ENCODE measurements at places on chromosomes 16 and 17.

DNA sequence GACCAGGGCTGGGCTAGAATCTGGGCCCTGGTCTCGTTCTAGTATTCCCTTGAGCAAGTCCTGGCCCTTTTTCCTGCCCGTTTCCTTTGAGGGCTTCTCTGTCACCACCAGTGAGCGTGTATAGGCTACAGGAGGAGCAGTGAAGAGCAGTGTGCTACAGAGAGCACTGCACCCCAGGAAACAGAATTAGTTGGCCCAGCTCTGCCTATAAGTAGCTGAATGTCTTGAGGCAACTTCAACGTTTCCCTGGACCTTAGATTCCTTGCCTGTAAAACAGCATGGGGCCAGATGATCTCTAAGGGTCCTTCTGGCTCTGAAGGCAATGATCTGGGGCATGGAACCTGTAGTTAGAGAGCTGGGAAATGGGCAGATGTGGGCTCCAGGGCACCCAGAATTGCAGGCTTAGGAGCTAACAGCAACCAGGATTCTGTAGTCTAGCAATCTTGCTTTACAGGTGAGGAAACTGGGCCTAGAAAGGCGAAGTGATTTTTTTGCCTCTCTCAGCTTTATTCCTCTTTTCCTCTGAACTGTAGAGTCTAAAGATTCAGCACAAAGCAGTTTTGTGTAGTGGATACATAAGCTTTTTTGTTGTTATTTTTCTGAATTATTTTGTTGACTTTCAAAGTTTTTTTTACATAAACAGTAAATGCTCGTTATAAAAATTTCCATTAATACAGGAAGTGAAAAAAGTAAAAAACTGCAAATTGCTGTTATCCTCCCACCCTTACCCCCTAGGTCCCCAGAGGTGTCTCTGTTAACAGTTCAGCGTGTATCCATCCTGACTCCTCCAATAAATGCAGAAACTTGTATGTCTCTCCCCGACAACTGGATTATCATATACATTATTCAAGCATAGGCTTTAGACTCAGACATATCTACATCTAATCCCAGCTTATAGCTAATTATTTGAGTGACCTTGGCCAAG, 1.7 kb upstream of the MYL4 start:
- DNase-seq = no peak

DNA sequence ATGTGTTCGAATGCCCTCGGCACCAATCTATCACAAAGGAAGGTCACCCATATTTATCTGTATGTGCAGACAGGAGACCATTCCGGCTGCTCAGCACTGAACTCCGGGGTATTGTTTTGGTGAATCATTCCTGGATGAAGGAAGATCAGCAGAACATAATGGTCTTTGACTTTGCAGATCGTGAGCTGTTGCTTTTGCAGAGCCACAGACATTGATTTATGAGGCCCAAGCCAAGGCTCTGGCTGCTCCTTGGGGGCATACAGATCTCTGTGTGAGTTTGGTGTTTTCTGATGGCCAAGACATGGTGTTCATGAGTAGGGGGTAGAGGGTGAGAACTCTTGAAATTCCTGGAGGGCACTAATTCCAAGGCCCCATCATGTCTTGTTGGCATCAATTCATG, 458.8 kb upstream of the HSBP1 start:
- no peak for DNase-seq

DNA sequence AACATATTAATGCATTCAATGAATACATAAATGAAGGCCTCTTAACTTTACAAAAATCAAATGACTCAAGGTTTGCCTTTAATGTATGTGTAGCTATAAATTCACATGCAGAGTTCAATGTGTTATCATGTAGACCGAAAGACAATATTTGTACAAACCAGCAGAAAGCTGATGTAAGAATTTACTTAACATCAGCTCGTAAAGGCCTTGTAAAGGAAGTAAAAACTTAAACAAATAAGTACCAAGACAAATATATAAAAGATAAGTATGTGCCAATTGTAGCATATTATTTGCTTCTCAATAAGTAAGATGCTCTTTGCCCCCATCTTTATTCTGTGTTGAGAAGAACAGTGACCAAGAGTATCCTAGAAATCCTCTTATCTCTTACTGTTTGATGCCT, 105.7 kb downstream of the SYCE1L start:
- no peak for DNase-seq

DNA sequence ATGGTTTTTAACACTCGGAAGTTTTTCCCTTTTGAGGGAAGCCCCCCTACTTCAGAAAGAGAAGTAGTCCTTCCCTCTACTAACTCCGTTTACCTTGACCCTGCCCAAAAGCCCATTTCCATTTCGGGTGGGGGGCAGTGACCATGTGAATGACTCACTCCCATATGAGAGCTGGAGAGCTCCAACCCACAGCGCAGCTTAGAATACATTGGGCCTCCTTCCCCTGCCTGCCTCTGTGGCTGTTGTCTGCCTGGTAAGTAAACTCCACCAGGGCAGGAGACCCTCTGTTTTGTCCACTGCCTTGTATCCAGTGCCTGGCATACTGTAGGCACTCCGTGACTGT, 985 bp downstream of the SGSM2 start:
- no peak for DNase-seq

GRCh38 chr17:48406936-48407567, 23.0 kb downstream of the SKAP1 start:
- no peak for DNase-seq

GRCh38 chr16:89025636-89026035, 48.6 kb upstream of the CBFA2T3 start:
- DNase-seq = no peak

GRCh38 chr16:4426021-4426684, 485 bp downstream of the DNAJA3 start:
- no peak for DNase-seq

DNA sequence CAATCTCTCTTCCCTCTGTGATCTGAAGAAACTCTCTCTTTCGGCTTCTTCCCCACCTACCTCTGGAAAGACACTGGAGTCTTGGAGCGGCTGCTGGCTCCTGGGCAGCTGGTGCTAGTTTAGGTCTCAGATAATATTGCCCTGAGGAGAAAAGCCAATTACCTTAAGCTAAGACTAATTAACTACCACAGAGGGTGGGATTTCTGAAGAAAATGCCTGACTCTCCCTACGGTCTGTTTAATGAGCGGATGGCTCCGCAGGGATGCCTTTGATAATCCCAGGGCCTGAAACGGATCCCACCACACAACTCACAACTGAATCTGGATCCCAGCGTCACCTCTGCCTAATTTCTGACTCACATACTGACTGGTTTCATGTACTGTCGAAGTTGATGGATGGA, 127.0 kb upstream of the NLRP1 start:
- no peak for DNase-seq

GRCh38 chr17:65886315-65887245, 305.4 kb downstream of the CEP112 start:
- DNase-seq = no peak

DNA sequence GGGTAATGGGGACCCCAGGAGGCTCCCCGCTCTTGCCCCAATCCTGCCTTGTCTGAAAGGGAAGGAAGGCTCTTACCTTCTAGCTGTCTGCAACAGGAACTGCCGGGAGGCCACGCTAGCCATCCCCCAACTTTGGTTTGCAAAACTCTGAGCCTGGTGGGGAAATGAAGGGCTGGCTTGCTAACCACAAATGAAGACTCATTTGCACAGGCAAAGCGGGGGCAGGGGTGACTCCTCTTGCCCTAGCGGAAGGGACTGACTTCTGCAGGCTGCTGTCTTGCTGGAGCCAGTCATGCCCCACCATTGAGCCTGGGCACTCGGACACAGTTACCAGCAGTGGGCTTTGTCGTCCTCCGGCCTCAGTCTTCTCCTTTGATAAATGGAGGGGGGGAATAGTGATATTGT, 52.6 kb downstream of the PLCG2 start:
- DNase-seq = no peak

- DNase-seq = no peak
These were observed 56.0 kb downstream of the MRM1 start for GRCh38 chr17:36657390-36657762.

DNA sequence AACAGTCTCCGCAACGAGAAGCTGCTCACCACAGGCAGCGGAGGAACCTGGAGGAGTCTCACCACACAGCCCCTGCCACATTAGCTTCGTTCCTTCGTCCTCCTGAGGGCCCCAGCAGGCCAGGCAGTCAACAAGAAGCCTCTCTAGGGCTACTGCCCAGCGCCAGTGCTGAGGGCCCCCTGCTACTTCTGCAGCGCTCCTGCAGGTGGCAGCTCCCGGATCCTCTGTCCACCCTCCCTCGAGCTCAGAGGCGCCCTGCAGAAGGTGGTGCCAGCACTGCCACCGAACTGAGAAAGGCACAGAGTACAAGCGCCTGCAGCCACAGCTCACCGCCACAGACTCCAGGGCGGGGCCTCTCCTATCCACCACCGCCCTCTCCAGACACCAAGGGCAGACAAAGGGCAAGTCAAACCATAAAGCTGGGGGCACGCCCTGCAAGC, 27.3 kb downstream of the KDM8 start:
- no peak for DNase-seq

- DNase-seq = no peak
These were observed 107.2 kb downstream of the ANKFN1 start for GRCh38 chr17:56260376-56261002.

GRCh38 chr17:47812146-47812920, 9.3 kb downstream of the OSBPL7 start:
- no peak for DNase-seq

DNA sequence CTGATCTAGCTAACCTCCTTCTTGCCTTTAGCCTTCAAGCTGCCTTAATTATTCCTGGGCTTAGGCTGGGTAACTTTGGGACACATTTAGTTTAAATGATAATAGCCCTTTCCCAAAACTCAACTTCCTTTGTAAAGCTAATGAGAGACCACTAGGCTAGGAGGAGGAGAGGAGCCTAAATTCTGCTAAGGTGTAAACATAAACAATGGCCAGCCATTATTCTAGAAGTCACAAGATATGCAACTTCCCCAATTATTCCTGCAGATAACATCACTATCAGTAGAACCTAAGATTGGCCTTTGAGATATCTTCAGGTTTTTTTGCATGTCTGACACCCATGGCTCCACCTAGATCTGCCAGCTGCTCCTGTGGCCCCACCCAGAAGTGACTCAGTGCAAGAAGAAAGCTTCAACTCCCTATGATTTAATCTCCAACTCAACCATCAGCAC, 131.2 kb upstream of the FAM20A start:
- no peak for DNase-seq

DNA sequence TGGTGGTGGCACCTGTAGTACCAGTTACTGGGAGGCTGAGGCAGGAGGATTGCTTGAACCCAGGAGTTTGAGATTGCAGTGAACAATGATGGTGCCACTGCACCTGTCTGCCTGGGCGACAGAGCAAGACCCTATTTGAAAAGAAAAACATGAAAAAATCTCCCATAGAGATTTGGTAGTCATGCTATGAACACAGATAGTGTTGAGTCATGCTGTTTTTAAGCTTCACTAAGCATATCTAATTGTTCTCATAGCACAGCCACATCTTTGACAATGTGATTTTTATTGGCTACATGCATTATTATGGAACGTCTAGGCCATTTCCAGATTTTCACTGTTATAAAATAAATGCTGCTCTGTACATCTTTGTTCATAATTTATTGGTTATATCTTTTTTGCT, 6.0 kb downstream of the IL34 start:
- DNase-seq = no peak

DNA sequence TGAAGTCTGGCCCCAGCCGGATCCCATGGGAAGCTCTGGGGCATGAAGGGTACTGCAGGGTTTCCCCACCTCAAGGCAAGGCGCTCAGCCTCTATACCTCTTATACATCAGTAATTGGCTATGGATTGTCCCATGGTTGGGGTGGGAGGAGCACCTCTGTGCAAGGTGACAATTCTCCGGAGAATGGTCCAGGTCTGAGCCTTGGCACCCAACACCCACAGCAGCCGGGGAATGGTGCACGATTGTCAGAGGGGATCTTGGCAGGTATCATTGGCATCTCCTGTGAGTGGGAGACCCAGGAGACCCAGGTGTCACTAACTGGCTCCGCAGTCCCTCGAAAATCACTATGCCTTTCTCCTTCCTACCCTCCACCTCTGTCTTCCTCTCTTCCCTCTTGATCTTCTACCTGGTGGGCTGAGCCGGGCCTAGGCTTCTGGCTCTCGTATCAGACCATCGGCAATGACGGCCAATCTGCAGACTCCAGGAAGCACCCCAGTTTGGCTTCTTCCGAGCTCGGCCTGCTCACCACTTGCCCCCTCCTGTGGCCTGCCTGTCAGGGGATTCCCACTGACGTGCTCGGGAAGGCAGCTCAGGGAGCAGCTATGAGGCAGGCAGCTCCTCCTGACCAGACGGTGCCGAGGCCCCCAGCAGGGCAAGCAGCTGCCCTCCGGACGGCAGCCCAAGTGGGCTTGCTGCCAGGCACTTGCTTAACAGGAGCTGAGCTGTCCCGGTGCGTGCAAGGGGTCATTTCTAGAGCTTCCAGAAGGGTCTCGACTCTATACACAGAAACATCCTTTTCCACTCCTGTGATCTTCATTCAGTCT, 10.0 kb upstream of the CALB2 start:
- no peak for DNase-seq

- DNase-seq = peak; percentile 74
These were observed 1.3 kb upstream of the MPG start for GRCh38 chr16:76535-77272.

DNA sequence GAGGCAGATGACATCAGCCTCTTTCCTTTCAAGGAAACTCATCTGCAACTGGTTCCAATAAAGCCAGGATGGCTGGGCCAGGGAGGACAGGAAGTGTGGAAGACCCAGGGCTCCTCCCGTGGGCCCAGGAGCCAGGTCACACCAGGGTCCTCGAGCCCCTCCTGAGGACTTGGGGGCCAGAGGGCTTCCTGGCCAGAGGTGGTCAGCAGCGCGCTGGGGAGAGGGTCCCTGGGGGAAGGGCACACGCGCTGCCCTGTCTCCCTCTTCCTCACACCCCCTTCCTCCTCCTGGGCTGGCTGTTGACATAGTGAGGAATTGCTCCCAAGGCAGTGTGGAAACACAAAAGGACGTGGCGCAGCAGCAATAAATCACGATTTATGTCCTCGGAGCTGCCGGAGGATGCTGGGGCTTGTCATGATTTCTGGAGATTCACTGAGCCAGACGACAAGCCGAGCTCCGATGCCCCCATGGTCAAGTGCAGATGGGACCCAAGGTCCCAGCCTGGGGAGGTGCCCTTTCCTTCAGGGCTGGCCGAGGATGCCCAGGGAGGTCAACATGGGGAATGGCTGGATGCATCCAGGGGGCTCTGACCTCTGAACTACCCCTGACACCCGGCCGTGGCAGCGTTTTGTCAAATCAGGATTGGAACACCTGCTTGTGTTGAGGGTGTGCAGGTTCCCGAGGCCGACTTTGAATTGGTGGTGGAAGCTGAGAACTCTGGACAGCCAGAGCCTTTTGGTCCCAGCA, 152.6 kb downstream of the IRF8 start:
- no peak for DNase-seq

- no peak for DNase-seq
These were observed 63.4 kb downstream of the GTF3C1 start for GRCh38 chr16:27486344-27486743.

GRCh38 chr16:83721676-83722075, 86.1 kb upstream of the HSBP1 start:
- DNase-seq = no peak

- no peak for DNase-seq
These were observed 2.9 kb downstream of the ARSG start for GRCh38 chr17:68294196-68294555.

GRCh38 chr16:67593288-67593687, 31.0 kb downstream of the CTCF start:
- DNase-seq = no peak

GRCh38 chr17:60442271-60443173, 20.2 kb downstream of the CHCT1 start:
- DNase-seq = no peak

Data from thoracic aorta (tissue), 2 donors.